ENCODE measurements at places on chromosomes 13 and 19.

DNA sequence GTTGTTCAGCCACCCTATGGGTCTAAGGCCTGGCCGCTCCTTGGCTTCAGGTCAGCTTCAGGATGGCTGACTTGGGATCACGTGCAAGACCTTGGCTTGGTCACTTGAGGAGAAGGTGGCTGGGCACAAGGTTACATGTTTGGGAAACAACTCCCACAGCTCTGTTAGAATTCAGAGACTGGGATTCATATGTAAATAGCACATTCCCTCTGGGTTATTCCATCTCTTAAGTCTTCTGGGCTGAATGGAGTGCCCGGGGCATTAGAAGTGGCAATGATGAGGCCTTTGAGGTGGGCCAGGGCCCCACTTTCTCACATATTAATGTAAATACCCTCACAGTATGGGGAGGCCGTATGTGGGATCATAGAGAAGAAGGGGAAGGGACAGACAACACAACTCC lies 150.9 kb downstream of the EFNB2 start:
- DNase-seq: no peak

GRCh38 chr13:52870143-52870542 lies 21.7 kb upstream of the PCDH8 start:
- no peak for DNase-seq

GRCh38 chr19:32266460-32266859 lies 79.0 kb upstream of the ZNF507 start:
- DNase-seq: no peak

GRCh38 chr19:48784527-48784926 lies 26.3 kb downstream of the BCAT2 start:
- no peak for DNase-seq

GRCh38 chr13:106513025-106513983 lies 22.2 kb downstream of the EFNB2 start:
- no peak for DNase-seq

GRCh38 chr19:17803264-17803896 lies 8.4 kb downstream of the B3GNT3 start:
- DNase-seq: no peak
